Foreskin melanocyte (primary cell): ENCODE measurements at places on chromosomes 3 and 15.

DNA sequence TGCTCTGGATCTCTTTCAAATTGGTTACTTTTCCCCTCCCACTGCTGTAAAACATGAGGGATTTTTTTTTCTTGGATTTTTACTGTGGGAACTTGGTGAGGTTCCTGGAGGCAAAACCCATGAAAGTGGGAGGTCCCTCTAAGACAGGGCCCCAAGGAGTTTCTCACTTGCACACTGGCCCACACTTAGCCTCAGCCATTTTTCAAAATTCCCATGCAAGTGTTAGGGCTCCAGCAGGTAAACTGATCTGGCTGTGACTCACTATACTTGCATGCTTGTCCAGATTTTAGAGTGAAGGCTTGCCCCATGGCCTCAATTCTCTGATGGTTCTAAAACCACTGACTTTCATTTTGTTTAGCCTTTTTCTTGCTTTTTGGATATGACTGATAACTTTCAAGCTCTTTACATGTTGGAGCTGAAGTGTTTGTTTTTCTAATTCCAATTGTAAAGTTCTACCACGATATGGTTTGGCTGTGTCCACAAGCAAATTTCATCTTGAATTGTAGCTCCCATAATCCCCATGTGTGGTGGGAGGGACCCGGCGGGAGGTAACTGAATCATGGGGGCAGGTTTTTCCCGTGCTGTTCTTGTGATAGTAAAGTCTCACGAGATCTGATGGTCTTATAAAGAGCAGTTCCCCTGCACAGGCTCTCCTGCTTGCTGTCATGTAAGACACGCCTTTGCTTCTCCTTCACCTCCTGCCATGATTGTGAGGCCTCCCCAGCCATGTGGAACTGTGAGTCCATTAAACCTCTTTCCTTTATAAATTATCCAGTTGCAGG lies 37.7 kb downstream of the MCCC1 start:
- no peak for DNase-seq

DNA sequence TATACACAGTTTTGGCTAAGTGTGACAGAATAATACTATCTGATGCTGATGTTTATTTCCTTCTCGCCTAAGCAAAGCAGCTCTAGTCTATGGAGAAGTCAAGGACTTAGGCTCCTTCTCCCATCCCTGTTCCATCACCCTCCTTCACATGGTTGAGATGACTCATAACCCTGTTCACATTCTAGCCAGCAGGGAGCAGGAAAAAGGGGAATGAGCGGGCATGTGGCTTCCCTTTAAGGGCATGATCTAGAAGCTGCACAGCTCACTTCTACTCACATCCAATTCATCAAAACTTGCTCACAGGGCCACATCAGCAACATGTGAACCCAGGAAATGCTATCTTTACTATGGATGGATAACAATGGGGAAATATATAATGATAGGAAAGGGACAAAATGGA lies 40.9 kb downstream of the CBLB start:
- peak; percentile 90 for DNase-seq

DNA sequence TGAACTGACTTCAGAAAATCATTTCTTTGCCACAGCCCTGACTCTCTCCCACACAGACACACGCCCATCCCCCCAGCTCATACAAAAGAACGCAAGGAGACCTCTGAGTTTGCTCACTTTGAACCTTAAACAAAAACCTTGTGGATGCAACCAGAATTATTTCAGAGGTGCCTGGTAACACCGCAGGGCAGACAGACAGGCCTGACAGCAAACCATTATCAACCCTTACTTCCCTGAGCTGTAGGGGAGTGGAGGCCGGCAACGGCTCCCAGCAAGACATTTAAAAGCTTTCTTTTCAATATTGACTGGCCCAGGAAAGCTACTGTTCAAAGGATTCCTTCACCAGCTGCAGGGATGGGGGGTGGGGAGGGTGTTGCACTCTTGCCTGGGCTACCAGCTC lies 2.0 kb upstream of the EFCC1 start:
- no peak for DNase-seq

- no peak for DNase-seq
These were observed 25.5 kb downstream of the ESYT3 start for GRCh38 chr3:138459619-138460535.

GRCh38 chr3:94365006-94365405 lies 302.1 kb downstream of the NSUN3 start:
- DNase-seq = no peak

- DNase-seq = no peak
These were observed 361.4 kb upstream of the ICE2 start for GRCh38 chr15:60840306-60840702.

DNA sequence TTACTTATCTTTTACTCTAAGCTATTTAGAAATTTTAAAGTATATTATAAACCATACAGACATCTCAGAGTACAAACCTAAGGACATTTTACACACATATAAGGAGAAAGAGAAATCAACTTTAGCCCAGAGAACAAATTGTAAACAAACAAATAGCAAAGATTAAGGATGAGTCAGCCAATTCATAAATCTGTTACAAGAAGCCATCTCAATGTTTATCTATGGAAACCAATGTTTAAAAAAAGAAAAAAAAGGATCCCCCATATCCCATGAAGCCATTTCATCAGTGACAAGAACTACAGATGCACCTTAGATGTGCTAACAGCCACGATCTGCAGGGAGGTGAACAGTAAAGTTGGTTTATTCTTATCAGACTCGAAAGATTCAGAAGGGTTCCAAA lies 437.1 kb downstream of the SHQ1 start:
- DNase-seq = no peak

GRCh38 chr3:21962456-21962855 lies 211.4 kb upstream of the ZNF385D start:
- DNase-seq = no peak

DNA sequence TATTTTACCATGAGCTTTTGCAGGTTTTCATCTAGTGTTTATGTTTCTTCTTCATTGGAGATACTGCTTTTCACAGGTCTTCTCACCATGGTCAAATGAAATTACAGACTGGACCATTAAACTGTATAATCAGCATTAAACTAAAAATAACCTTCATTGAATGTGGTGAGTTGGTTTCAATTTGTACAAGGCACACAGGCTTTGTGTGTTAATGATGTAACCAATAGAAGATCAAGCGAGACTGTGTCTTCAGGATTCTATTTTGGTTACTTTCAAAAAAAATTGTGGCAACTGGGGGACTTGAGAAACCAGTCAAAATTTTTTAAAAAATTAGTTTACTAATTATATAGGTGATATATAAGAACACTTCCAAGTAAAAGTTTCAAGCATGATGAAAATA lies 54.3 kb upstream of the GCSAM start:
- no peak for DNase-seq

GRCh38 chr3:73718326-73719110 lies 93.8 kb upstream of the PDZRN3 start:
- DNase-seq = no peak

DNA sequence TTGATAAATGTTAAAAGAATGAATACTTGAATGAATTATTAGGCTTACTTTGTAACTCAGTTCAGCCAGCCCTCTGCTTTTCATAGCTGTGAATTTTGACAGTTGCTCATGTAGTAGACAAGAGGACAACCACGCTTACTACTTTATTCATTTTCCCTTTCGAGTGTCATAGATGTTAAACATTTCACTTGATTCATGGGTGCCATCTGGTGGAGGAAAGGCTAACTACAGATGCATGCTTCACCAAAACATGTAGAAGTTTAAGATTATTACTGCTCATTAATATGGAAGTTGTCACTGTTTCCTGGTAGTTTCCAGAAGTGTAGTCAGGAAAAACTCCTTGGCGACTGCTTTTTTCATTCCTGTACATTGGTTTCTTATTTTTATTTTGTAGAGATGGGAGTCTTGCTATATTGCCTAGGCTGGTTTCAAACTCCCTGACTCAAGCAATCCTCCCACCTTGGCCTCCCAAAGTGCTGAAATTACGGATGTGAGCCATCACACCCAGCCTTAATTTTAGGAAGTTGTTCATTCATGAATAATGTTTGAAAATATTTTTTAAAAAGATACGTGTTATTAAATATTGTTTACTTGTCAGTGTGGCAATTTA lies 163.2 kb downstream of the B3GALNT1 start:
- peak; percentile 71 for DNase-seq

DNA sequence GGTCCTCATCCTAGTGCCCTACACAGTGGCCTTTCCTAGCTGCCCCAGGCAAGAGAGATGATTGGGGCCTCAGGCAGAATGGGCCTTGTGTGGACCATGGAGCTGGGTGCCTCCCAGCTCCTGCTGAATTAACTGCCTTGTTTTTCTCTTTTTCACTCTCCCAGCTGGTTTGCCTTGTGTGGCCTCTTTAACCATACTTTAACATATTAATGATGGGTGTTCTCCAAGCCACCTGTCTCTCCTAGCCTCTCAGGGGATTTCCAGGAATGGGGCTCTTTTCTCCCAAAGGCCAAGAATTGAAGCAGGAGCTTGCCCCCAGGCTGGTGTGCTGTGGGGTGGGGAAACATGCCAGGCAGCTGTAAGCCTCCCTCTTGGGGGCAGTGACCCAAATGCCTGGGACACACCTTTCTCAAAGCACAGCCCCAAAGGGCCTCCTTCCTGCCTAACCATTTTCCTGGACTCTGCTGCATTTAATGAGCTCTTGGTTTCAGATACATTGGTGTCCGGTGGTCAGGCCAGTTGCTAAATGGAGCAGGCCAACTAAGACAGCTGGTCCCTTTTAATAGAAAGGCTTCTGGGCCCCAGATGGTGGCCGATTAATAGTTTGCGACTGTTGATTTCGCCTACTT lies 5.6 kb downstream of the ALPK3 start:
- DNase-seq = no peak

GRCh38 chr3:62546266-62546665 lies 172.9 kb upstream of the FEZF2 start:
- DNase-seq = no peak

- DNase-seq = no peak
These were observed 3.5 kb upstream of the SSR3 start for GRCh38 chr3:156558389-156558788.
